ENCODE measurements at places on chromosomes 2 and 18.

DNA sequence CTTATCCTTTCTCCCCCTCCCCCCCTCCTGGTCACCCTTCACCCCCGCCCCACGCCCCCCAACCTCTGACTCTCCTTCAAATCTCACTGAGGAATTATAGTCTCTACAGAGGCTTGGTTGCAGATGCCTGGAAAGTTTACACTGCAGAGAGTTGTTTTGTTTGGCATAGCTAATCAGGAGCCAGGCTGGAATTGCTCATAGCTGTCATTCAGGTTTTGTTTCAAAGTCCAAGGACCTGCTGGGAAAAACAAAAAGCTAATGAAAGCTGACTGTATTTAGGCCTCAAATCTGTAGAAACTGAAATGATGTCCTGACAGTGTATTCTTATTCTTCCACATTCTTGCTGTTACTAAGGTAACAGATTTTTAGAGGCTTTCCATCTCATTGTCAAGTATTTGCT lies 22.6 kb downstream of the GREB1L start:
- no peak for DNase-seq

DNA sequence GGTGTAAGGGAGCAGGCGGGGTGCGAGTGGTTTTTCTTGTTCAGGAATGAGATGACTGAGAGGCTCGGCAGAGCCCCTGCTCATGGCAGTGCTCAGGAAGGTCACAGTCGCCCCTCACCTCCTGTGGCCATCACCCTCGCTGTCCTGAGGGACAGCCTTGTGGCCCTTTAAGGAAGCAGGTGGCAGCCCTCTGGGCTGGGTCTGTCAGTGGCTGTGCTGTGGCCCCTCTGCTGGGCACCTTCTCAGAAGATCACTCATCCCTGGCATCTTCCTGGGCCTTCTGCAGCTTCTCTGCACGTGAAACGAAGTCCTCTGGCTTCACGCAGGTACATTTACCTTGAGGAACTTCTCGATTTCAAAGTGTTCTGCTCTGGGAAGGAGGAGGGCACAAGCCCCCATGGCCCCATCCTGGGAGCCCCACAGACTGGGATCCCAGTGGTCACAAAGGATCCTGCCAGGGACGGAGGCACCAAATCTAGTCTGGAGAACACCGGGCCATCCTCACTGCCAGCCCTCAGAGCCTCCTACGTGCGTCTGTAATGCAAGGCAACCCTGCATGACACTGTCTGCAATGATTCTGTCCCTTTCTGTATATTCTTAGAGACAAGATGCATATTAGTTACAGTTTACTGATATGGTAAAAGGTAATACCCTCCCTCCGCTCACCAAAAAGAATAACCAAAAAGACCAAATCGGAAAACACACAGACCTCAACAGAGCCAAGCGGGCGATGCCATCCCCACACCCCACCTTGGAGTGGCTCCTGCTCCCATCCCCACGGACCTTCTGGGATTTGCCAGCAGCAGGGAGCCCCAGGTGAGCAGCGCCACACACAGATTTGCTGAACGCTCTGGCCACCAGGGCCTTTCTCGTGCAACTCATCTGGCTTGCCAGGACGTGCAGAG lies 25.9 kb upstream of the FAHD2A start:
- no peak for DNase-seq

- DNase-seq = no peak
Measured at GRCh38 chr18:24089076-24089475, 49.8 kb upstream of the CABYR start.

- no peak for DNase-seq
Measured at GRCh38 chr18:23453680-23454058, 582 bp downstream of the RIOK3 start.

DNA sequence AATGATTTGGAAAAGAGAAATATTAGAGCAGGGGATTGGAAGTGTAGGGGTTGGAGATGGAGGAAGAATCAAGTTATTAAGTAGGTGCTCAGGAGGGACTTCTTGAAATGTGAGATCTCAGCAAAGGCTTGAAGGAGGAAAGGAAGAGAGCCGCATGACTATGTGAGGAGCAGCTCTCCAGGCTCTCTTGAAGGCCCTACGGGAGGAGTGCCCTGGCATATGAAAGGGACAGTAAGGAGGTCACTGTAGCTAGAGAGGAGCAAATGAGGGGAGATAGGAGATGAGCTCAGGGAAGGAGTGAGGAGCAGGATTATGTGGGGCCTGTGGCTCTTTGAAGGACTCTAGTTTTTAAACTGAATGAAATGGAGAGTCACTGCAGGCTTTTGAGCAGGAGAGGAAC lies 181.1 kb upstream of the NABP1 start:
- no peak for DNase-seq

- no peak for DNase-seq
Measured at GRCh38 chr18:21739604-21740537, 721 bp upstream of the MIB1 start.

DNA sequence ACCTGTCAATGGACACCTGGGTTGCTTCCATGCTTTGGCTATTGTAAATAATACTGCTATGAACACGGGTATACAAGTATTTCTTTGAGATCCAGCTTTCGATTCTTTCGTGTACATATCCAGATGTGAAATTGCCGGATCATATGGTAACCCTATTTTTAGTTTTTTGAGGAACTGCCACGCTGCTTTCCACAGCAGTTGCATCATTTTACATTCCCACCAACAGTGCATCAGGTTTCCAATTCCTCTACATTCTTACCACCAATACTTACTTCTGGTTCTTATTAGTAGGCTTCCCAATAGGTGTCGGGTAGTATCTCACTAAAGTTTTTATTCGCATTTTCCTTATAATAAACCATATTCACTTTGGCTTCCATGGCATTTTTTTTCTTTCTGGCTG lies 69.6 kb downstream of the PID1 start:
- no peak for DNase-seq

GRCh38 chr18:46293742-46294181 lies 189.6 kb downstream of the HAUS1 start:
- DNase-seq = no peak

DNA sequence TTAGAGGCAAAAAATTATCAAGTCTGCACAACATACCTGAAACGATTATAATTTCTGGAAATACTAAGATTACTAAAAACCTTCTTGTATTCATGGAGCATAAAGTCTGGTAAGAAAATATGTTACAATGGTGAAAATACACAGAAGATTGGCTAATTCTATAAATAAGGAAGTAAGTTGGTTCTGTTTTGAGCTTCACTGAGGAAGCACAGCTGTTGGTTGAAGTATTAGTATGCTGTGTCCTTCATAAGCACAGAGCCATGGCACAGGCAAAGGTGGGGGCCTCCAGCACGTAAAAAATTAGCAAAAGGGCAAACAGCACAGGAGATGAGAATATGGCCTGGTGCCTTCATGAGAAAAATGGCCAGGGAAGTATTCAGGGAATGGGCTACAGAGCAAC lies 40.4 kb upstream of the ANKRD62 start:
- DNase-seq = no peak
